A549 treated with ZK216348 at 1 μM for 4 hours (cell line): ENCODE measurements at places on chromosomes 16 and 17. TPM values are rescaled to one million over a fixed set of nuclear protein-coding genes. Genes with fewer than 3 reads are reported as not detected.

RTN4RL1 gene
- total RNA-seq, result 3.4 to 7.3 TPM (median 6.0 TPM) in 5 replicates

CCT6B gene
- 0.91 to 1.5 TPM (median 1.3 TPM) in 5 replicates for total RNA-seq

SPATA22 gene
- not detected in 5 replicates for total RNA-seq

TMC5 gene
- 5.7 to 7.4 TPM (median 6.8 TPM) in 5 replicates for total RNA-seq

ZG16B gene
- total RNA-seq, result 0.54 to 1.1 TPM (median 1.0 TPM) in 5 replicates

LITAFD gene
- total RNA-seq, result not detected in 5 replicates

TMEM92 gene
- total RNA-seq, result 18.3 to 24.2 TPM (median 20.8 TPM) in 5 replicates

UBE2G1 gene
- total RNA-seq, result 67.9 to 99.8 TPM (median 84.3 TPM) in 5 replicates

CCL3 gene
- not detected in 5 replicates for total RNA-seq

CD300C gene
- total RNA-seq, result 0.13 to 0.38 TPM (median 0.23 TPM) in 4 of 5 replicates, not detected in the other

ASGR1 gene
- total RNA-seq, result 0.69 to 2.2 TPM (median 1.1 TPM) in 5 replicates

CUEDC1 gene
- total RNA-seq, result 37.9 to 62.6 TPM (median 52.5 TPM) in 5 replicates

ABCC12 gene
- total RNA-seq, result 0.06 to 0.22 TPM (median 0.20 TPM) in 3 of 5 replicates, not detected in the others

C16orf89 gene
- not detected in 5 replicates for total RNA-seq

TNK1 gene
- 1.3 to 1.9 TPM (median 1.8 TPM) in 5 replicates for total RNA-seq

TPSAB1 gene
- total RNA-seq, result not detected in 5 replicates

LUC7L gene
- total RNA-seq, result 39.5 to 57.0 TPM (median 47.1 TPM) in 5 replicates

KRTAP3-1 gene
- not detected in 5 replicates for total RNA-seq

CCDC40 gene
- 4.5 to 8.1 TPM (median 7.3 TPM) in 5 replicates for total RNA-seq

CCL22 gene
- total RNA-seq, result 0.05 TPM in 2 of 5 replicates, not detected in the others

NAGS gene
- total RNA-seq, result 0.76 to 2.5 TPM (median 1.1 TPM) in 5 replicates

ASGR2 gene
- total RNA-seq, result 0.17 TPM in 1 of 5 replicates, not detected in the others

DBNDD1 gene
- total RNA-seq, result 38.4 to 67.1 TPM (median 61.3 TPM) in 5 replicates

SCN4A gene
- total RNA-seq, result 0.01 to 0.11 TPM (median 0.07 TPM) in 4 of 5 replicates, not detected in the other

KRTAP1-1 gene
- not detected in 5 replicates for total RNA-seq

CD300LG gene
- total RNA-seq, result not detected in 5 replicates

BBS2 gene
- total RNA-seq, result 17.8 to 26.2 TPM (median 24.4 TPM) in 5 replicates

MMP28 gene
- 2.7 to 8.4 TPM (median 7.1 TPM) in 5 replicates for total RNA-seq

CES1 gene
- 30.8 to 52.0 TPM (median 33.8 TPM) in 5 replicates for total RNA-seq
